ENCODE measurements at places on chromosomes 6 and 20.

DNA sequence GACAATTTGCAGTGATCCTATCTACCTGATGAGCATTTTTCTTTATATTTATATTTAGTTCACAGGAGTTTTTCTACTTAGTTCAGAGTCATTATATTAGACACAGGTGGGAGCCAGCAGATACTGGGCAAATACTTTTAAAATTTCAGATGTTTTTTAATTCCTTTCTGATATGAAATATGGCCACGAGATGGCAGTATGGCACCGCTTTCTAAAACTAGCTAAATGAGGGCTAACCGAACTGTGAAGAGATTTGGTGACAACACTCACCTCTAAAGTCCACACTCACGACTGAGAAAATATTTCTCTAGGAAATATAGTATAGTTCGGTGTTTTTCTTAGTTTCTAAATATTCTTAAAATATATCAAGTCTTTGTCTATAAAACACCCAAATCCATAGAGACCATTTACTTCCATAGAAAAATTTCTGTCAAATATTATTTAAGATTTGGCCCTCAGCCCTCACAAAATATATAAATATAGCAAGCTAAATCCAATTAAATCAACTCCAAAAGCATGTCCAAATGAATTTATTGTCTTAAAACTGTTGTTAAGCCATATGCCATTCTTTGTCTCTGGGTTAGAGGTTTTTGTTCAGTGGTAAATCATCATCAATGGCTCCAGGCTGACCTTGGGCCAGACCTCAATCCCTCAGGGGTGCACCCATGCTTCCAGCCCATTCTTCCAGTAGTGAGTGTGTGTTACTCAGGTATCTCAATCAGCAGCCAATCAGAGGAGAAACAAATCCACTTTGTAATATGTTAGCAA, 63.6 kb downstream of the HUS1B start:
- DNase-seq = peak; percentile 44

GRCh38 chr6:25899580-25900408, 25.8 kb upstream of the SLC17A3 start:
- DNase-seq = no peak

- DNase-seq = no peak
Measured at GRCh38 chr20:19428324-19428723, 215.9 kb downstream of the SLC24A3 start.

DNA sequence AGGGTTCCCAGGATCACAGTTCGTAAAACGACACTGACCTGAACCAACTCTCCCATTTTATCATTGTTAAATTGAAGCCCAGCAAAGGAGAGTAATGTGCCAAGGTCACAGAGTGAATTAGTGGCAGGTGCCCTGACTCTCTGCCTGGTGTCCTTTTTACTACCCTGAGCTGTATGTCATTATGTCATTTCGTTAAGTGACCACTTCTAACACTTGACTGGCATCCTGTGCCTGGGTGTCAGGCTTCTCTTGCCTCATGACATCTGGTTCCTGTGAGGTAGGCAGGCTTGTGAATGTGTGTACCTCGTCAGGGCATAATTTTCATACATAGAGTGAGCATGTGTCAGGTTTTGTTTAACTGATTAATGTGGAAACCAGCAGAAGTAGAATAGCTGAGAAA, 48.6 kb downstream of the RALY start:
- DNase-seq = no peak

- DNase-seq = no peak
Measured at GRCh38 chr6:144951730-144952437, 666.7 kb downstream of the UTRN start.

DNA sequence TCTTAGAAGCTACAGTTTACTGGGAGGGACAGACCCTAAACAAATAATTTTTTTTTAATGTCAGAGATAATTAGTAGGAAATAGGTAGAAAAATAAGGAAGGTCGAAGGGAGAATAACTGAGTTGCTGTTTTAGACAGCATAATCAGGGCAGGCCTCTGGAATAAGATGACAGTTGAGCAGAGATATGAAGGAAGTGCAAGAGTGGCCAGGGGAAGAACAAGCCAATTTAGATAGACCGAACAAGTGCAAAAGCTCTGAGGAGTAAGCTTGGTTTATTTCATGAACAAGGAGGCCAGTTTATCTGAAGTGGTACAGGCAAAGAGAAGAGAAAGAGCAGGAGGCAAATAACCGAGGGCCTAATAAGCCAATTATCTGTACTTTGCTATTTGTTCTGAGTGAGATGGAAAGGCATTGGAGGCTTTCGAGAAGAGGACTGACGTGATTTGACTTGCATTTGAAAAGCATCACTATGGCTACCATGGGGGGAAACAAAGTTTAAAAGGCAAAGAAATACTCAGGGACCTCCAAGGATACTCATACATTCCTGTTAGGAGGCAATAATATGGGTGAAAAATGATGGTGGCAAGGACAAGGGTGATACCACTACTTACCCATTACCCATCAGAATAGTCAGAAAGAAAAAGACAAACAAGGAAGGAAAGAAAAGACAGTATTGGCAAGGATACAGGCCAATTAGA, 19.7 kb downstream of the PROCR start:
- DNase-seq = no peak

- DNase-seq = peak; percentile 34
Measured at GRCh38 chr20:10565922-10566897, 107.6 kb downstream of the JAG1 start.

DNA sequence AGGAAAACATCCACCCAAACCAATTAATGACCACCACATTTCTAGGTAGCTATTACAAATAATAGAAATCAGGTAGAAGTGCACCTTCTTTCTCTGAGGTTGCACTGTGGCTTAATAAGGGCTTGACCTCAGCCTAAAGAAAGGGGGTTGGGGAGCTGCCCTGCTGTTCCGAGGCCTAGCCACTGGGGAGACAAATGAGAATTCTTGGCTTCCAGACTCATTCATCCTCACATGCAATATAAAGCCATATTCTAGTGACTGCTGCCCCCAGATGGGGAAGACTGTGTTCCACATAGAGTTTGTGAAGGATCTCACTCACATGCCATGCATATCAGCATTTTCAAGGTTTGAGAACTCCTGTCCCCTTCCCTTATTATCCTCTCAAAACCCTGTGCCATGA, 22.9 kb downstream of the SAYSD1 start:
- peak; percentile 14 for DNase-seq

- DNase-seq = no peak
Measured at GRCh38 chr20:2888224-2888955, 15.1 kb downstream of the PTPRA start.

DNA sequence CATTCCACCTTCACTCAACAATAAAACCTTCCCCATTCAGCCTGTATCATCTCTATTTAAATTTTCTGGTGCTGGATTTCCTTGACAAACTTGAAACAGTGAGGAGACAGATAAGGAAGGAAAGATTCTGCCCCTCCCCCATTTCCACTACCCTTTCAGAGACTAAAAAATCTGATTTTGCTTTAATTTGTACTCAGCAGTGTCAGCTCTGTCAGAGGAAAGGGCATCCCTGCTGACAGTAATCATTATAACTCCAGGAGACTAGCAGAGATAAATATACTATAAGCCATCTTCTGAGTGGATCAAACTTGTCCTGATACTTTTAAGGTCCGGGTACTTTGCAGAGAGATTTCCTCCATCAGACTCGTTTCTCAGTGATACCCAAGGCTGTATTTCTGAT, 155.6 kb downstream of the SAMD5 start:
- DNase-seq = no peak

- no peak for DNase-seq
Measured at GRCh38 chr6:40205004-40205403, 270.7 kb upstream of the MOCS1 start.

- DNase-seq = peak; percentile 44
Measured at GRCh38 chr6:62150048-62150663, 135.9 kb downstream of the KHDRBS2 start.

- DNase-seq = no peak
Measured at GRCh38 chr6:139713900-139714506, 339.6 kb upstream of the CITED2 start.

DNA sequence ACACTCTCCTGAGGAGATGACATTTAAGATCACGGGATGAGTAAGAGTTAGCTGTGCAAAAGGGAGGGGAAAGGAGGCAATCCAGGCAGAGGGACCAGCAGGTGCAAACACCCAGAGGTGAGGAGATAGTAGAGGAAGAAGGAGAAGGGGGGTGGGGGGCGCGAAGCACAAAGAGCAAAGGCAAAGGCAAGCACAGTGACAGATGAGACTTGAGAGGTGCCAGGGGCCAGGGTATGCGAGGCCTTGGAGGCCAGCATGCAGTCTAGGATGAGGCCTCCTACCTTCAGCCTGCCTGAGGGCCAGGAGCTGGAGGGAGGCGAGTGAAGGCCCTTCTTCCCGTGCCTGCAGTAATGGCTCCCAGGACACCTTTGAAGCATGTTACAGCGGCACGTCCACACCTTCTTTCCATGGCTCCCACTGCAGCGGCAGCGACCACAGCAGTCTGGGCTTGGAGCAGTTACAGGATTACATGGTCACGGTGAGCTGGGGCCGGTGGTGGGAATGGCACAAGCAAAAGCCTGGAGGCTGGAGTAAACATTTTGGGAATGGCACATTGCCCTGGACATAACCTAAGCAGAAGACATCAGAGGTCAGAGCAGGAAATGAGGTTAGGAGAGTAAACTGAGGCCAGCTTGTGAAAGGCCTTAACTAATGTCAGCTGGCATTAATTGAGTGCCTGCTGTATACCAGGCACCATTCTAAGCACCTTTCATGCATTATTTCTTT, 18.6 kb downstream of the CCM2L start:
- peak; percentile 82 for DNase-seq
